ENCODE measurements at places on chromosomes 11 and 22.

- DNase-seq = no peak
These were observed 8.2 kb upstream of the CCDC188 start for GRCh38 chr22:20159076-20159475.

GRCh38 chr11:35274909-35275785 lies 136.2 kb downstream of the CD44 start:
- DNase-seq = no peak

GRCh38 chr22:22702237-22703202 lies 58.1 kb downstream of the GGTLC2 start:
- no peak for DNase-seq

GRCh38 chr11:12761029-12761428 lies 86.8 kb downstream of the TEAD1 start:
- DNase-seq = no peak

DNA sequence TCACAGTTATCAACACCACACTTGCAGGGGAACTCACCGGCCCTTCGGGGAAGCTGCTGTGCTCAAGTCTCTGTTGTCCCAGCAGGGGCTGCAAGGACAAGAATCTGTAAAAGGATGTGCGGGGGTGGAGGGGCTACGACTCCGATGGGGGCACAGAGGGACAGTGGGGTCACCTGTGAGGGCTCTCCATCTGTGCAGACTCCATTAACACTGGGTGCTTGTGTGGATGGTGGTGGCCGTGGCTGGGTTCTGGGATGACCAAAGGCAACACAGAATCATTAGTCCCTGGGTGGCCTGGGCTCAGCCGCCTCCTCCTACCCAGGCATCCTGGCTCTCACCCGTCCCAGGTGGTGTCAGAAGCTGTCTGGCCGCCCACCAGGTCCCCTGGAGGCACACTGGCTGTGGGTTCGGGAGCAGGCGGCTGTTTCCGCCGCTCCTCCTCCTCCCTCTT lies 10.2 kb upstream of the RBM4B start:
- no peak for DNase-seq

- no peak for DNase-seq
These were observed 6.1 kb downstream of the MRGPRE start for GRCh38 chr11:3225826-3226750.

- no peak for DNase-seq
These were observed 43.1 kb downstream of the CACNG2 start for GRCh38 chr22:36660510-36660840.

GRCh38 chr22:46147471-46148267 lies 2.7 kb upstream of the PPARA start:
- no peak for DNase-seq

DNA sequence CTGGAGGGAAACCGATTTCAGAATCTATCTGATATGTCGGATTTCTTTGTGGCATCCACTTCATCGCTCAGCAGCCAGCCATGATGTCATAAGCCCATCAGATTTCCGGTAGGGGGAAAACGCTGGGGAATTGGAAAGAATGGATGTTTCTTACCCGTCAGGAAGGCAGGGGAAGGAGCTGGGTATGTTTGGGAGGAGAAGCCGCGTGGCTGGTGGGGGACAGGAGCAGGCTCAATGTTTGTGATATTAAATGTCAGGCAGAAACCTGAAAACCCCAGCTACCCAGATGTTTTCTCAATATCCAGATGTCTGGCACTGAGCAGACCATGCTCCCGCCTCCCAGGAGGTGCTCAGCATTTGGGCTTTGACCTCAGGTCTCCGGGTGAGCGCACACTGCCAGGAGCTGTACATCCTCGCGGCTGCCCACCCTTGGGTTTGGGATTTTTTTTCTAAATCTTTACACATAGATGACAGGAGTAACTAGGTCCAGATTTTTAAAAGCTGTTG lies 67.5 kb downstream of the NFAM1 start:
- DNase-seq = no peak

DNA sequence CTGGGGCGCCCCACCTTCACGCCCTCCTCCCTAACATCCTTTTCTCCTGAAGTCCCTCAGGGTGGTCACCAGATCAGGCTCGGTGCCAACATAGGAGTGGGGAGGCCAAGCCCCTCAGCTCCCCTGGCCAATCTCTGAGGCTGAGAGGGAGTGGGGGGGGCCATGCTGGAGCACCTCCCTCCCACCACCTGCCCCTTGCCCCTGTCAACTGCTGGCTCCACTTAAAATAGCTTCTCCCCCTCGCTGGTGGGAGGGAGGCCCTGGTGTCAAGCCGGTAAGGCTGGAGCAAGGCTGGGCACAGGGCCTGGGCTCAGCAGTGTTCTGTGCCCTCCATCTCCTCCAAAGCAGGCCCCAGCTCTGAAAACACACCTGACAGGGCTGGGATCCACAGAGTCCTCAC lies 4.9 kb downstream of the PLXNB2 start:
- DNase-seq = no peak

Measured in Panc1 (cell line).